ENCODE measurements at places on chromosomes 7 and 10.

GRCh38 chr10:128540128-128540762, 414.0 kb upstream of the MKI67 start:
- DNase-seq: no peak

DNA sequence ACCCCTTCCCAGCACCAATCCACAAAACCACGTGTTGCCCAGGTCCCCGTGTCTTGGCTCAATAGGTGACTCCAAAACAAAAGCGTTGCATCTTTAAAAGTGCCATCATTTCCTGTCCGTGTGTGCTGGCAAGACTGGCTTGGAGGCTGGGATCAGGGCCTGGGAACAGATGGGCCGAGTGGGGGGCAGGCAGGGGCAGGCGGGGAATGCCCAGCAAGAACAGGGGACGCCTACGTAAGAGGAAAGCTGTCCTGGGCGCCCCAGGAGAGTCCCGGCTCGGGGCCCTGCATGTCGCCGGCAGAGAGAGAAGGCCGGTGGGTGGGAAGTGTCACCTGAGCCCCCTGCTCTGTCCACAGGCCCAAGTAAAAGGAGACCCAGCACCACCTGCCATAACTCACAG, 86.5 kb downstream of the PAXIP1 start:
- no peak for DNase-seq

- no peak for DNase-seq
Observed at GRCh38 chr10:87546971-87547413, 42.3 kb downstream of the MINPP1 start.

- DNase-seq: no peak
Observed at GRCh38 chr7:55377162-55377817, 12.2 kb downstream of the LANCL2 start.

DNA sequence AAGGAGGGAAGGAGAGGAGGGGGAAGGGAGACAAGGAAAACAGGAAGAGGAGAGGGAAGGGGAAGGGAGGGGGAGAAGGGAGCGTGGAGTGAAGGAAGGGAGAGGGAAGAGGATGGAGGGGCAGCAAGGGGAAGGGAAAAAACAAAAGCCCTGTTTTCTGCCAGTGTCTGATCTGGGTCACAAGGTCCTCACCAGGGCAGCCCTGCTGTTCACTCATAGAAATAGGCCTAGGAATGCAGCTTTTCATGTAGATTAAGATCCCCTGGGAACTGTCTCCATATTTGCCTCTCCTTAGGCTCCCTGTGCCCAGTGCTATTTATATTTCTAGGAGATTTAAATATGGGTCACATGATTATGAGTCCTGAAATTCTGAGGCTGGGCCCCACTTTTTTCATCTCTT, 790.7 kb downstream of the TNS3 start:
- DNase-seq: peak; percentile 81

DNA sequence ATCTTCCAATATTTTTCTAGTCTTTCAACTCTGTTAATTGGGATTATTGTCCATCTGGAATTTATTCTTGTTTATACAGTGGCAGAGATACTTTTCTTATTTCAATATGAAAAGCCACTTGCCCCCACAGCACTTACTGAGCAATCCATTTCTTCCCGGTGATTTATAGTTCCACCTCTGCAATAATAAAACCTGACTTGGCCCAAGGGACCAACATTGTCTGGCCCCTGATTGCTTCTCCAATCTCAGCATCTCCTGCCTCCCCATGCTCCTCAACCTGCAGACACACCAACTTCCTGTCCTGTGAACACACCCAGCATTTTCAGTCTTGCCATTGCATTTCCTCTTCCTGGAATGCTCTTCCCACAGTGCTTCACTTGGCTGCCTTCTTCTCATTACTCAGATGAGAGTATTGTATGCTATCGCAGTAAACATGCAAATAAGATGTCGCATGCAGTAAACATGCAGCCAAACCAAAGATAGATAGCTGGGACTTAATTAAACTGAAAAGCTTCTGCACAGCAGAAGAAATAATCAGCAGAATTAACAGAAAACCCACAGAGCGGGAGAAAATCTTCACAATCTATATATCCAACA, 19.5 kb downstream of the ITGA8 start:
- no peak for DNase-seq

- peak; percentile 74 for DNase-seq
Observed at GRCh38 chr7:66183700-66184099, 21.4 kb upstream of the TPST1 start.

GRCh38 chr7:1566687-1567048, 3.2 kb downstream of the PSMG3 start:
- DNase-seq: no peak

DNA sequence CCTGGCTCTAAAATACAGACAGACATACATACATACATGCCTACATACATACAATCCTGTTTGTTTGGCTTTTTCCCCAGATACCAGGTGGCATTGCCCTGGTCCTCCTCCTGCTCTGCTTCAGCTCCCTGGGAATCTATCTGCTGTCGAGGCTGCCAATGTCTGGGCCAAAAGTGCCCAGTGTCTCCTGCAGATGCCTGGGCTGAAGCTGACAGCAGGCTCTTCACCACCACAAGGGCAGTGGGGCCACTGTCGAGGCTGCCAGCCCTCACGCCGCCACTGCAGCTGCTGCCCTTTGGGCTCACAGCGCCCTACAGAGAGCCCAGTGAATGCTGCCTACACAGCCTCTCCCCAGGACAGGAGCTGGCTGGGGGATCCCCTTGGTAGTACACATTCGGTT, 18.0 kb upstream of the STN1 start:
- DNase-seq: no peak

GRCh38 chr7:45065031-45065995, 23.5 kb downstream of the NACAD start:
- no peak for DNase-seq

DNA sequence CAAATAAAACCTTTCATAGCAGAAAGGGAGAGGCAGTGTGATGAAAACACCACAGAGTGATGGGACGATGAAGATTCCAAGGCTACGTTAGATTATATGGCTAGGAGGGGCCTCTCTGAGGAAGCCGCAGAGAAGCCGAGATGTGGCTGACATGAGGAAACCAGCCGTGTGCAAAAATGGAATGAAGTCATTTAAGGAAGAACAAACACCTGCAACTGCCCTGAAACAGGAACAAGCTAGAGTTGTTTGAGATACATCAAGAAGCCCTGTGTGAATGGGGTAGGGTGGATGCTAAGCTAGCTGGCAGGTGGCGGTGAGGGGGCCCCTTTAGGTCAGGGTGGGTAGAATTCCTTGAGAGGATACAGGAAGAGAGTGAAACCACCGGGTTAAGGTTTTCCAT, 129.5 kb downstream of the KLF6 start:
- no peak for DNase-seq

GRCh38 chr10:44463511-44464121, 78.7 kb upstream of the CXCL12 start:
- DNase-seq: peak; percentile 34

- no peak for DNase-seq
Observed at GRCh38 chr10:129932751-129933433, 31.2 kb downstream of the EBF3 start.

DNA sequence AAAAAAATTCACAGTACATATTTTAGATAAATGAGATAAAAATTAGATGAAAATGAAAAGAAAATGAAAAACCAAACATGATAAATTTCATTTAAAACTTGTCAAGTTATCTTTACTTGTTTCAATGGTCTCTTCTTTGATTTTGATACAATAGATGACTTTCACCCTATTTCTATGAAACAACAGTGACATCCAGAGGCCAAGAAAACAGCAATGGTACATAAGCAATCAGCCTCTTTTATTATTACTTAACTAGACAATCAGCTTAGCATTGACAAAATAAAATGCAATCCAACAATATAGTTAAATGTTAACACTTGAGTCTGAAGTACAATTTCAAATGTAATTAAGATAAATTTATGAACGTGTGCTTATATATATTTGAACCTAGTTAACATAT, 74.8 kb upstream of the GPR37 start:
- no peak for DNase-seq

- DNase-seq: no peak
Observed at GRCh38 chr10:97163181-97163580, 22.6 kb downstream of the SLIT1 start.

DNA sequence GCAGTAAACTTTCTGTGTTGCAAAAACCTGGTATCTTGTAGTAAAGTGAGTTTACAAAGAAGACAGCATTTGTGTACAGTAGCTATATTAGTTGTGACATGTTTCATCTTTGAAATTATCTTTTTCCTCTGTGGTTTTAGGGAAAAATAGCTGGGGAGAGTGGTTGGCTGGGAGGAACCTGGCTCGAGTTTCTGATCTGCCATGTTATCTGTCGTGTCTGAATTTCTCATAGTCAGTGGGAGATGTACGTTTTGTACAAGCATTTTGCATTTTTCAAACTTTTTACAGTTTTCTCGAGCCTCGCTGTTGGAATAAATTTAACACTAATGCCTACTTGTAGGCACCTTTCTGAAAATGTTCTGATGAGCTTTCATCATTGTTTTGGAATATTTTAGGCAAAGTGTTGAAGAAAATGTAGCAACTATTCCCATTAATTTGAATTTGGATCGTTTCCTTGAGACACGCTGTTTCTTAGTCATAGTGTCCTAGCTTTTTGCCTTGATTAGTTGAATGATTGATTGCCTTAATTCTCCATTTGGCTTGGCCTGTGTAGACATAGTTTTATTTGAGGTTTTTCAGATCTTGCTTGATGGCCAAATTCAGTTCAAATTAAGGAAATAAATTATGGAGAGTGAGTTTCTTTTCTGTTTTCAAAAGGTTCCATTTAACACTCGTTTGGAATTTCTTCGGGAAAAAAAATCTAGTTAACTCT, 65.1 kb downstream of the CAMK1D start:
- no peak for DNase-seq

DNA sequence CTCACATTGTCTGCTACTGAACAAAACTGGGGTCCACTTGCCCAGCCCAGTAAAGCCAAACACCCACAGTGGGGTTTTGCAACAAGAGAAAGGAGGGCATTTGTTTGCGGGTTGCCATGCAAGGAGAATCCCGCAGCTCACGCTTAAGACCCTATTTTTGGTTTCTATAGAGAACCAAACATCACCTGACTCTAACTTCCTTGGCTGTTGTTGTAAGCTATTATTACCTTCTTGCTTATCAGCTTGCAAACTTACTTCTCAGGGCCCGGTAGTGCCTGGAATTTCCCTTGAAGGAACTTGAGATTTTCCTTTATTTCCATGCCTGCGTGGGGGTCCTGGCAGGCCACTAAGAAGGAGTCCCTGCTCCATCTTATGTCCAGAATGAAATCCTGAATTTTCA, 20.7 kb downstream of the IFIT3 start:
- no peak for DNase-seq

DNA sequence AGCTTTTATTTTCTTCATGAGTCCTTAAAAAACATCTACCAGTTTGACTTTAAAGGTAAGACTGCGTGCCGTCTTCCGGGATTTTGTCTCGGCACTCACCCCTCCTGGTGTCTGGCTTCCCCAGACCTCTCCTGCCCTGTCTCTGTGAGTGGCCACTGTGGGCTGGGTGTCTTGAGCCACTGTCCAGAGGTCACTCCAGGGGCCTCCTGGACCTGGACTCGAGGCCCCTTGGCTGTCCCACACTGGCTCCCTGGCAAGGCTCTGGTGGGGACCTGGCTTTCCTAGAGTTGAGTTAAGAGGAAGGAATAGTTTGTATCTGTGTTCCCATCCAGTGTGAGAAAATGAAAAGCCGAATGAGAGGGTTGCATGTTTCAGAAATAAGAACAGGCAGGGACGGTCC, 95.5 kb downstream of the NKX6-2 start:
- DNase-seq: no peak

GRCh38 chr7:35379481-35379880, 125.6 kb upstream of the TBX20 start:
- no peak for DNase-seq

DNA sequence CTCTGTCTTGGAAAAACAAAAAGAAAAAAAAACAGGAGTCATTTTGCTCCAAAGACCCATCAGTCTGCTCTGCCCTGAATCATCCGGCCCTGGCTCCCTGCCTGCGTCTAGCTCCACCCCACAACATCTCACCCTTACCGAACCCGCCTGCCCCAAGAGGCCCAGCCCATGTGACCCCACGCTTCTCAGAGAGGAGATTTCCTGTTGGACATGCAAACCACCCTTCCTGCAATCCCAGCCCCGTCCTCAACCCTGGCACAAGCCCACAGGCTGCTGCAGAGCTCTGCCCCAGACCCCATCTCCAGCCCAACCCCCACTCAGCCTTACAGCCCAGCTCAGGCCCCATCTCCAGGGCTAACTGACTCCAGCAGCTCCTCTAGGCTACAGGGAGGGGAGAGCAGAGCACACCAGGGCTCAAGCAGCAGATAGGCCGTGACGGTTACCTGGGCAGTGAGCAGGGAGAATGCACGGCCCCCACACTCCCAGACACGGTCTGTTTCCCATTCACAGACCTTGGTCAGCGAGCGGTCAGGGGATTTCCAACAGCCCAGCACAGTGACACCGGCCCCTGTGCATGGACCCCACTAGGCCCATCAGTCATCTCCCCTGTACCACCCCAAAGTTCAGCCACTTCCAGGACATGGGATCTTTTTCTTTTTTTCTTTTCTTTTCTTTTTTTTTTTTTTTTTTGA, 69.9 kb upstream of the GTF2I start:
- DNase-seq: peak; percentile 91

- no peak for DNase-seq
Observed at GRCh38 chr7:140310337-140311002, 87.9 kb downstream of the SLC37A3 start.

DNA sequence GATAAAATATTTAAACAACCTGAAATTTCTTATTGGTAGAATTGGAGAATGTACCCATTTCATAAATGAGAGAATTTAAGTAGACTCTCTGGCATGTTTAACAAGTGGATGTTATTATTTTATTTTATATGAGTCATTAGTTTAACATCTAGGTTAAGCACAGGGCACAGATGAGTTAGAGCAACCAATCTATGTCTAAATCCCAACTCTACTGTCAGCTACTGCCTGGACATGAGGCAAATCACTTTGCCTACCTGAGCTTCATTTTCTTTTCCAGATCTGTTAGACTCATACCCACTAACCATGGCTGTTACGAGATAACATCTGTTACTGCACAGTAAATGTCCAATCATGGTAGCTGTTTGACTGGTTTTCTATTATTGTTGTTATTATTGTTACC, 251.1 kb downstream of the INHBA start:
- peak; percentile 24 for DNase-seq

- DNase-seq: no peak
Observed at GRCh38 chr10:71700731-71701368, 18.7 kb downstream of the C10orf105 start.

DNA sequence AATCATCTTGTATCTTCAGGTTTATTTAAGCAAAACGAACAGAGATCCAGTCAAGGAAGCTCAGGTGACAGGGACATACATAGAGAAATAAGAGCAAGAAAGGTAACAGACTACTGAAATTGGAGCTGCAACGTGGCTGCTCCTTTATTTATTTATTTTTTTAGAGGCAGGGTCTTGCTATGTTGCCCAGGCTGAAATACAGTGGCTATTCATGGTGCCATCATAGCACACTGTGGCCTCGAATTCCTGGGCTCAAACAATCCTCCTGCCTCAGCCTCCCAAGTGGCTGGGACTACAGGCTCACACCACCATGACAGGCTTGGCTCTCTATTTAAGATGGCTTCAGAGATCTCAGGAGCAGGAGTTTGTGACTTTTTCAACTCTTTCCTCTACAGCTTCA, 46.4 kb downstream of the COL1A2 start:
- no peak for DNase-seq

GRCh38 chr7:20301311-20301939, 29.3 kb upstream of the ITGB8 start:
- peak; percentile 64 for DNase-seq
